ENCODE measurements at places on chromosomes 6 and 20. TPM values are rescaled to one million over a fixed set of nuclear protein-coding genes. Genes with fewer than 3 reads are reported as not detected.

Gene HSP90AB1
- 976 TPM for polyA plus RNA-seq

Gene SLC22A1
- 0.77 TPM for polyA plus RNA-seq

Gene PPP1R16B
- polyA plus RNA-seq, result 3.7 TPM

- DNase-seq, result no peak
These were observed at the start of gene AVP for GRCh38 chr20:3084283-3084985. AVP (minus strand) TSS chr20:3084724; CDS start chr20:3084674, 50 bp downstream.

DNA sequence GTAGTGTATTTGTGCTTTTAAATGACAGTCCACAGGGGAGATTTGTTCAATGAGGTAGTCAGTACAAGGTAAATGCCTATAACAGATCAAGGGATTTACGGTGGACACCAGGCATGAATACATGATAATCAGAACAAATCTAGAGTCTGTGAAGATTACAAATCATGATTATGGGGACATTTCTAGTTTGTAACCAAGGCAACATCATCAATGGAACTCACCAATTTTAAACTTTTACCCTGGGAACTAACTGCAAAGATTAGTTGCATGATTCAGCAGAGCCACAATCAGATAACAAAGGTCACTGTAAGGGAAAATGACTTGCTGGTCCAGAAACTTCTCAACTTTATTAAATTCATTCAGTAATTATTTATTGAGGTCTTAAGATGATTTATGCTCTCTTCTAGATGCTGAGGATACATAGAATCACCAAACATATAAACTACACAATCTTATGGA, at the start of gene CRISP1:
Gene CRISP1 (minus strand): TSS at position 51 of the 459 bp plus-strand sequence. CDS start 9,135 bp downstream, outside the sequence.
- no peak for DNase-seq

- DNase-seq, result no peak
These were observed 25.5 kb upstream of the MAPK13 start for GRCh38 chr6:36104836-36105235.

All from hindlimb muscle (tissue), 1 donor.